ENCODE measurements at places on chromosomes 2 and 18.
A peak's percentile ranks its signal among the peaks of the same experiment; 100 is the strongest.

DNA sequence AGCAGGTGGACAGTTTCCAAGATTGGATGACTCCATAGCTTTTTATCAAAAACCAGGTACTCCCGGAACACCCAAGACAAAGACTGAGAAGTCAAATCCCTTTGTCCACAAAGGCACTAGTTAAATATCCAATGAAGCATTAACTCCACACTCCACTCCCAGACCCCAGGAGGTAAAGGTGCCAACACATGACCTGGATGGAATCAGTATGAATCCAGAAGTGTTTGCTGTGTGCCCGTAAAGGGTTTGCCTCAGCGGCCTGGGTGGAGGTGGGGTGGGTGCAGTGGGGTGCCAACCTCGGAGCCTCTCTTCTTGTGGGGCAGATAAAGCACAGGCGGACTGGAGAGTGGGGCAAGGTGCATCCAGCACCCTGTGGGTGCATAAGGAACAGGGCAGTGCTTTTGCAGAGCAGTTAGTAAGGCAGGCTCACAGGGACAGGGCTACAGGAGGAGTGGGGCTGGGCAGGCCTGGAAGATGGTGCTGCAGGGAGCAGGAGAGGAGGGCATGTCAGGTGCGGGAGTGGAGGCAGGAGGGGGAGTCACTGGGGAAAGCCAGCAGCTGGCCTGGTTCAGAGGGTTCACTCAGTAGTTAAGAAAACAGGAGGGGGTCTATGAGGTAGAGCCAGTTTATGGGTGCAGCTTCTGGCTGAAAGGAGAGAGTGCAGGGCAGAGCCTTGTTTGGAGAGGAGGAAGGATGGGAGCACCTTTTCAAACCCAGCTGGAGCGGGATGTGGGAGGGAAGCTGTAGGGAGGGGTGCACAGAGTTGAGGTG, 208.4 kb upstream of the SMAD2 start:
- DNase-seq, result no peak

DNA sequence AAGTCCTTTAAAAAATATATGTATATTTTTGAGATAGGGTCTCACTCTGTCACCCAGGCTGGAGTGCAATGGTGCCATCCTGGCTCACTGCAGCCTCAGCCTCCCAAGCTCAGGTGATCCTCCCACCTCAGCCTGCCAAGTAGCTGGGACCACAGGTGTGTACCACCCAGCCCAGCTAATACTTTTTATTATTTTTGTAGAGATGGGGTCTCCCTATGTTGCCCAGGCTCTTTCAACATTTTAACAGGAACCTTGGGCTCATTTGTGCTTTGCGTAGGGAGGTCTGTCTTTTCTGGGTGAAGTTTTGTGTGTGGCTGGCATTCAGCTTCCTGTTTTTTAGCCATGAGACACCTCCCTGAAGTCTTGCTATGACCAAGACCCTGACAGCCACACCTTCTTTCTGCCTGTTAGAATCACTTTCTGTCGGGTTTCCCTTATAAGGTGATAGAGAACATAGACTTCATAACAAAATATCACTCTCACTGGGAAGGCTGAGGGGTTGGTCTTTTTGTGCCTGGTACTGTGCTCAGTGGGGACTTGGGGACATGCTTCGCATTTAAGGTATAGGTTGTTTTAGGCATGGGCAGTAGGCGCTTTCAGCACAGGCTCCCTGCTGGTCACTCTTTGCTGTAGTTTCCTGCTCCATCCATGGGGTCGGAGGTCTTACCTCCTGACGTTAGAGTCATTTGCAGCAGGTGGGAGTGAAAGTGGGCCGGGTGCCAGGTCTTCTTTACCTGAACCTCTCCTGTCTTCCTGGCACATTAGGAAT, 3.4 kb downstream of the RAB31 start:
- DNase-seq, result no peak

DNA sequence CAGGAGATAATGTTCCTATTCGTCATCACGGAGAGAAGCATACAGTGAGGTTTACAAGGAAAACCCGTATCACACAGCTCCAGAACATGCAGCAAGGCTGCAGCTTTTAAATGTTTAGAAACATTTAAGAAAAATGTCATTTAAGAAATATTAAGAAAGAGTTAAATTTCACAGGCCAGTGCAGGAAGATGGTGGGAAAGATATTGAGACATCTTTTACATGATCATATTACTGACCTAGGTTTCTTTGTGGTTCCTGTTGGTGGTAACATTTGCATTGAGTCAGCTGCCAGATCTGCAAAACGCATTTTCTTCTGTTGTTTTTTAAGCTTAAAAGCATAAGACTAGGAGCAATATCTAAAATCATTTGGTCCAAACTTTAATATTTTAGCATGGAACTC, 44.9 kb downstream of the CPO start:
- no peak for DNase-seq

GRCh38 chr18:47334966-47335365, 83.5 kb upstream of the SKOR2 start:
- DNase-seq, result no peak

DNA sequence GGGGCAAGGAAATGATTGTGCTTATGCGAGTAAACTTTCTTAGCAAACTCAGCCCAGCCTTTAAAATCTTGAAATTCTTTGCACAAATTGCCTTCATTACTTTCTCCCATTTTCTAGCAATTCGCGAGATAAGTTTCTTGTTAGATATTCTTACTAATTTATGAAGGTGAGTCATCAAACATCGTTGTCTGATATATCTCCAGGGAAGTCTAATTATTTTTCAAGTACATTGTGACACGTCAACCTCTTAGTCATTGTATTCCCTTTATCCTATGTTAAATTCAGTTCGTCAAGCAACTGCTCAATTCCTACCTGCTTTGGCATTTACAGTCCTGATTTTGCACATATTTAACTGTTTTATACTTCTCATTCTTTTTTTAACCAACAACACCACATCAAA, 854.5 kb upstream of the CRIM1 start:
- no peak for DNase-seq

GRCh38 chr18:55240978-55241377, 281.7 kb upstream of the CCDC68 start:
- DNase-seq, result no peak

- no peak for DNase-seq
Observed at GRCh38 chr2:163123526-163123925, 285.0 kb upstream of the KCNH7 start.

- DNase-seq, result no peak
Observed at GRCh38 chr2:2448178-2448577, 117.1 kb upstream of the MYT1L start.

GRCh38 chr2:204795156-204795555, 249.9 kb downstream of the PARD3B start:
- DNase-seq, result no peak

DNA sequence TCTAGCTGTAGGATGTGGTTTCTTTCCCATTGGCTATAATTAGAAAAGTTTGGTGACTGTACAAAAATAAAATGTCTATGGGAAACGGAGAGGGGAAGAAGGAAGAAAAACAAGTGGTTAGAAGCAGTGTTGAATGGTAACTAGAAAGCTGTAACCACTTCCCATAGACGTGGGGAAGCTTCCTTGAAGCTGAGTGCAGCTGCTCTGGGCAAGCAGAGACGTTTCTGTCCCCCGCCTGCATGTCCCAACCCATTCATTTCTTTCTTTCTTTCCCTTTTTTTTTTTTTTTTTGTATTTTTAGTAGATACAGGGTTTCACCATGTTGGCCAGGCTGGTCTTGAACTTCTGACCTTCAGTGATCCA, 367.8 kb upstream of the HS6ST1 start:
- DNase-seq, result no peak

GRCh38 chr18:39238981-39239660, 1673.5 kb upstream of the CELF4 start:
- no peak for DNase-seq

GRCh38 chr18:77522051-77522675, 272.5 kb downstream of the GALR1 start:
- DNase-seq, result no peak

DNA sequence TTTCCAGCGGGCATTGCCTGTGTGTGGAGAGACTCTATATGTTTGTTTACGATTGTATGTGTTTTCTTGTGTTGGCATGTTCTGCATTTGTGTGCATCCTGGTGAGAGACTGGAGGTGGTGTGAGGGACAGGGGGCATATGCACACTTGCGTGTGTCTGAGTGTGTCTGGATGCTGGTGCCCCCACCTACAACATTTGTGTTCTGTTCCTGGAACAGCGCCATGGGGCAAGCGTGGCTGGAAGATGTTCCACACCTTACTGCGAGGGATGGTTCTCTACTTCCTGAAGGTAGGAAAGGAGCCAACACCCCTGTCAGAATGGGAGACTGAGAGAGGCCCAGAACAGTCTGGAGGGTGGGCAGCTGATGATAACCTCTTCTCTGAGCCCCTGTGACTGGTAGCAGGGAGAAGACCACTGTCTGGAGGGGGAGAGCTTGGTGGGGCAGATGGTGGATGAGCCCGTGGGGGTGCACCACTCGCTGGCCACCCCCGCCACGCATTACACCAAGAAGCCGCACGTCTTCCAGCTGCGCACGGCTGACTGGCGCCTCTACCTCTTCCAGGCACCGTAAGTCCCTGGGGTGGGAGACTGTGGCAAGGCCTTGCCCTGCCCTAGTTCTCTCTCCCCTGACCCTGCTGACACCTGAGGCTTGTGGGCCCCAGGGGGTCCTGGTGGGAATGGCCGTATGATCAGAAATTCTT, 23.7 kb downstream of the PSD4 start:
- no peak for DNase-seq

GRCh38 chr18:37672932-37673595, 107.5 kb upstream of the CELF4 start:
- no peak for DNase-seq

GRCh38 chr2:216429428-216429827, 17.1 kb downstream of the SMARCAL1 start:
- no peak for DNase-seq

DNA sequence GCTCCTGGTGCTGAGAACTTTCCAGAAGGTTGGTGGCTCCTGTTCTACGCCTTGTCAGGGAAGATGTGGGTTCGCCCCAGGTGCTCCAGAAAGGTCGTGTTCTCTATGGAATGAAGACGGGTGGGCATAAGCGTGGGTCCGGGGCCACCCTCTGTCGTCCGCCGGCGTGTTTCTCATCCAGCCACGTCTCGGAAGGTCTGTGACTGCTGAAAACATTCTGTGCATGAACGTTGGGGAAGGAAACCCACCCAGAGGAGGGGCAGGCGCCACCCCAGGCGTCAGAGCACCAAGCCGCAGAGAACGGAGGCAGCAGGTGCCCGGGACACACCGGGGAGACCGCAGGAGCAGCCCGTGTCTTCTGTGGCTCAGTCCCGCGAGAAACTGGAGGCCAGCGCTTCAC, 118.2 kb downstream of the RTP5 start:
- no peak for DNase-seq

DNA sequence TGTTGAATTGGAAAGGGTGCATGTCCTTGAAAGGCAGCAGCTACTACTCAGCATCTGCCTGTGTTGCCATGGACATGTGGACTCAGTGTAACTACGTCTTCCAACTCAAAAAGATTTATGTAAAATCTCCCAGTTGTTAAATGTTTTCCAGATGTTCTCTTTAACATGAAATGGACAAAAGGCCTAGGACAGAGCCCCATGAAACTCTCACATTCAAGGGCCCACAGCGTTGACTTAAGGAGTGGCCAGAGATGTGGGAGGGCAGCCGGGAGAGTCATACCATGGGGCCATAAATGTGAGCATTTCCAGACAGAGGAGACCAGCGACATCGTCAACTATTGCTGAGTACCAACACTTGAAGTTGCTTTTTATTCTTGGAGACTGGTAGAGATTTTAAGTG, 9.9 kb downstream of the SLC3A1 start:
- no peak for DNase-seq

- DNase-seq, result no peak
Observed at GRCh38 chr2:182763311-182763912, 47.4 kb downstream of the DNAJC10 start.

- no peak for DNase-seq
Observed at GRCh38 chr2:217849154-217849975, 153.4 kb downstream of the TNS1 start.

GRCh38 chr2:58081000-58081399, 34.4 kb downstream of the VRK2 start:
- DNase-seq, result no peak

- no peak for DNase-seq
Observed at GRCh38 chr2:101464841-101465240, 10.1 kb downstream of the RFX8 start.

GRCh38 chr2:66428986-66429612, 5.8 kb upstream of the MEIS1 start:
- no peak for DNase-seq

DNA sequence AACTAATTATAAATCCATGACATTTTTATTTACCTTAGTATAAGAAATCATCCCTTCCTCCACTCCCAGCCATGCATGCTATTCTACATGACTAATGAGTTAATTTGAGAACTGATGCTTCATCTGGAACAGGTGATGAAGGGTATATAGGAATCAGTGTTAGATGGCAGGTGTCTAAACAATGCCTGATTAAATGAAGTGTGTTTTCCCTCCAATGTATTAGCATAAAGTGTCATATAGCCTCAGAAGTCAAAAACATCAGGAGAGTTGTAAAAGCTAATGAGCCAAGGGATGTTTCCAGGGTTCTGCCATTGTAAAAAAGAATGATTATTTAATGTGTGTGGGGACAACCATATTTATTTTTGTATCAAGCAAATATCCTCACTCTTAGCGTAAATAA, 913.8 kb downstream of the DCC start:
- no peak for DNase-seq

GRCh38 chr2:48161628-48162027, 255.3 kb upstream of the FBXO11 start:
- DNase-seq, result no peak

- DNase-seq, result no peak
Observed at GRCh38 chr18:27497246-27497645, 312.1 kb upstream of the CHST9 start.

- DNase-seq, result no peak
Observed at GRCh38 chr2:74895001-74895400, 61.1 kb downstream of the HK2 start.

DNA sequence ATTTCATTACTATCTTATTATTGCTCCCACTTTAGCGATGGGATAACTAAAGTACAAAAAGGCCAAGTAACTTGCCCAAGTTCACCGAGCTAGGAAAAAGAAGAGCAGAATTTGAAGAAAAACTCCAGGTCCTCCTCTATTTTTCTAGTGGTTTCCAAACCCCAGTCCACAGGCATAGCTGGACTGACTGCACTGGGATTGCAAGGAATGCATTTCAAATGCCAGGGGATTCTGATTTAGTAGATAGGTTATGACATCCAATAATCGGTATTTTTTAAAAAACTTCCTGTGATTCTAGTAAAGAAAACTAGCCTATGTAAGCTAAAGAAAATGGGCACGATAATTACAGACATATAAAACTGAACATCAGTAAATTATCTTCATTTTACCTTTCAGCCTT, 62.7 kb upstream of the GALNT5 start:
- DNase-seq, result no peak

- DNase-seq, result no peak
Observed at GRCh38 chr2:105625632-105626031, 119.1 kb upstream of the NCK2 start.

- DNase-seq, result no peak
Observed at GRCh38 chr2:153870308-153870707, 1.4 kb upstream of the GALNT13 start.

- no peak for DNase-seq
Observed at GRCh38 chr2:120345608-120346007, 328 bp upstream of the INHBB start.

GRCh38 chr2:234032279-234032856, 18.1 kb upstream of the SPP2 start:
- peak; percentile 24 for DNase-seq

GRCh38 chr2:200964498-200964897, 1.0 kb upstream of the ORC2 start:
- DNase-seq, result no peak
